ENCODE measurements at places on chromosomes 5 and 9. TPM values are rescaled to one million over a fixed set of nuclear protein-coding genes. Genes with fewer than 3 reads are reported as not detected.

DNA sequence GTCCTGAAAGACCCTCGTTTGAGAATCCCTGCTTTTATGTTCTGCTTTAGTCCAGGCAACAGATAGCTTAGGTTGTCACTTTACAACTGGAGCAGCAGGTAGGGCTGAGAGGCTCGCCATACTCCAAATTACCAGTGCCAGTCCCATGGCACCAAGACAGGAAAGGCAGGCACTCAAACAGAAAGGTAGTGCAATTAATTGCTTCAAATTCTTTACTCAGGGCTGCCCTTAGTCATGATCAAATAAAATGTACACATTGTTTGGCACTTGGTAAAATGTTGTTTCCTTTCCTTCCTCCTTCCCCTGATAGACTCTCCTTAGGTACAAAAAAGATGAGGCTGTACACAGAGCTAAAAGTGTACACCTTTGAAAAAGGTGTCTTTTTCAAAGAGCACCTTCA lies 115.8 kb upstream of the CCDC152 start:
- H3K4me1 ChIP-seq, result no peaks in the 10 kb centered on the region
- H3K27ac ChIP-seq, result no peak overlapping the region
- no peak for DNase-seq

The PCDHGA8 gene
- not detected for total RNA-seq

GRCh38 chr9:123470121-123470782 lies 114.3 kb downstream of the CRB2 start:
- no peaks in the 10 kb centered on the region for H3K27me3 ChIP-seq
- DNase-seq, result no peak
- no peaks in the 10 kb centered on the region for H3K36me3 ChIP-seq
- no peaks in the 10 kb centered on the region for H3K4me1 ChIP-seq

- H3K4me1 ChIP-seq, result peaks cover 19% of the 10 kb centered on the region
- H3K27ac ChIP-seq, result peak overlapping the region; percentile 74
- no peaks in the 10 kb centered on the region for H3K27me3 ChIP-seq
- no peak for DNase-seq
Measured at GRCh38 chr5:60699288-60699608, 718 bp downstream of the DEPDC1B start.

GRCh38 chr9:16869882-16870595 lies 431 bp downstream of the BNC2 start:
- no peaks in the 10 kb centered on the region for H3K36me3 ChIP-seq
- no peak overlapping the region for H3K4me3 ChIP-seq
- no peaks in the 10 kb centered on the region for H3K4me1 ChIP-seq

DNA sequence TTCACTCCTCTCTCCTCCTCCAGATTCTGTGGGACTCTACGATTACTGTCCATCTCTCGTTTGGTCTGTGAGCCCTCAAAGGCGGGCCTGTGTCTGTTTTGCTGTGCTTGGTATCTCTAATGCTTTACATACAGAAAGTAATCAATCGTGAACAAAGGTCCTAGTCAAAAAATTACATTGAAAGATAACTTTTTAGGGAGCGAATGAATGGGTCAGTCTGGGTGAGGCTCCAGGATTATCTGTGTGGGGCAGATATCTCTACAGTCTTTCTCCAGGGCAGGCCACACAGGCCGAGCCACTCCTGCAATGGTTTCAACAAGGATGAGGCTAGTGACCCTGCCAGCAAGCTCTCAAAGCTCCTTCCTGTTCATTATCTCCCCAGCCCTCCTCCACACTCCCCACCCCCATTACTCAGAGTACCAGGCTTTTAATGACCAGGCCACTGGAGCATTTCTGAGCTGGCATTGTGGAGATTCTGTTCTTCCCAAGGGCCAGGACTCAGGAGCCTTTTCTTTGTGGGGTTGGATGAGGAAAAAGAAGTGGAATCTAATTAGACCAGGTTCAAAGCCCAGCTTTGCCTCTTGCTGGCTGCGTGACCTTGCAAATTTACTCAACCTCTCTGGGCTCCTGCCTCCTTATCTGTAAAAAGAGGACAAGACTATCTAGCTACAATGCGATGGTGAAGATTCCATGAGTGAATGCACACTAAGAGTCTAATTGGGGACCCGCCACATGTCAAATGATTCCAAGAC lies 10.2 kb downstream of the CORO2A start:
- H3K4me1 ChIP-seq, result no peaks in the 10 kb centered on the region
- H3K4me3 ChIP-seq, result no peak overlapping the region
- no peaks in the 10 kb centered on the region for H3K36me3 ChIP-seq
- no peaks in the 10 kb centered on the region for H3K27me3 ChIP-seq
- peak overlapping the region; percentile 47 for H3K27ac ChIP-seq

- H3K4me1 ChIP-seq, result no peaks in the 10 kb centered on the region
- H3K36me3 ChIP-seq, result no peaks in the 10 kb centered on the region
- H3K27me3 ChIP-seq, result no peaks in the 10 kb centered on the region
- no peak overlapping the region for H3K4me3 ChIP-seq
- H3K27ac ChIP-seq, result no peak overlapping the region
Measured at GRCh38 chr9:70556771-70557170, 142.3 kb upstream of the KLF9 start.

The NR2F1 gene
- total RNA-seq, result not detected

The MIER3 gene
- total RNA-seq, result 23.6 TPM

GRCh38 chr9:19026375-19026774 lies 6.6 kb downstream of the SAXO1 start:
- no peaks in the 10 kb centered on the region for H3K4me1 ChIP-seq
- no peak overlapping the region for H3K27ac ChIP-seq
- DNase-seq, result no peak
- H3K27me3 ChIP-seq, result peaks cover 6% of the 10 kb centered on the region

The CXCL14 gene
- total RNA-seq, result not detected

DNA sequence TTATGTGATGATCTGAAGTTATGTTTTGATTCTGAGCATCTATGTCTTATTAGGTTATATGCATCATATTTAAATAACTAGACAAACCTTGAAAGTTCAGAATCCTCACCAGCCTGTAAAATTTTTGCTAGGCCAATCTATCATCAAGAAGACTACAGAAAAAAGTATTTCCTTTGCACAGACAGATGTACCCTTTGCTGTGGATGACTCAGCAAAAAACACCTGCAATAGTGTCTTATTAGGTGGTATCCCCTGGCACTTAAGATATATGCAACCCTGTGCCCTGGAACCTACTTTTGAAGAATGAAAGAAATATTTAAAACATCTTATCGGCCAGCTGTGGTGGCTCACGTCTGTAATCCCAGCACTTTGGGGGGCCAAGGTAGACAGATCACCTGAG lies 130.6 kb downstream of the SLF1 start:
- DNase-seq, result no peak
- H3K27ac ChIP-seq, result no peak overlapping the region
- H3K36me3 ChIP-seq, result no peaks in the 10 kb centered on the region
- H3K27me3 ChIP-seq, result no peaks in the 10 kb centered on the region

The QRFP gene
- not detected for total RNA-seq

The MYOZ3 gene
- total RNA-seq, result not detected

- no peak overlapping the region for H3K4me3 ChIP-seq
- H3K36me3 ChIP-seq, result no peaks in the 10 kb centered on the region
- DNase-seq, result no peak
- no peaks in the 10 kb centered on the region for H3K4me1 ChIP-seq
Measured at GRCh38 chr5:88746438-88746882, 136.5 kb downstream of the MEF2C start.

The POU5F2 gene
- total RNA-seq, result 0.28 TPM

DNA sequence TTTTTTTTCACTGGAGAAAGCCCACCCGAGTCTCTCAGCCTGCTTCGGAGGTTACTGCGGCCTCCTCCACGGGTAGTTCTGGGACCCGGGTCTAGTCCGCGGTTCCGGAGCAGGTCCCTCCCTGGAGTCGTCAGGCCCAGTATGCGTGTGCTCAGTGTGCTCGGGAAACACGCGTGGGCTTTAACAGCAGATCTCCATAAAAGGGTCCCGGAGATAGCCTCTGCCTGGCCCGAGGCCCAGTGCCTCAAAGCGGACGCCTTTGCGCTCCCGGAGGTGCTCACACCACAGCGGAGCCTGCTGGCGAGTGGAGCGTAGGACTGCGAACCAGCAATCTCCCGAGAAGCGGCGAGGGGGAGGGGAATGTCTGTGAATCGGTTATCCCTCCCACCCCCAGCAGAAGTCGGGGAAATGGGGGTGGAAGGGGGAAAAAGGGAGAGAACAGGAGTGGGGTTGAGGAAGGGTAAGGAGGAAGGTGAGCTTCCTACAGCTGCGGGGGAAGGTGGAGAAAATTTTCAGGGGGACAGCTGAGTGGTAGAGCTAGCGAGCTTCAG lies 28.7 kb downstream of the CDKN2A start:
- H3K36me3 ChIP-seq, result no peaks in the 10 kb centered on the region
- H3K27ac ChIP-seq, result no peak overlapping the region
- peak; percentile 53 for DNase-seq
- peak overlapping the region; percentile 40 for H3K4me3 ChIP-seq

- H3K27me3 ChIP-seq, result no peaks in the 10 kb centered on the region
- H3K27ac ChIP-seq, result no peak within 1 kb of the TSS
- no peaks in the 10 kb centered on the region for H3K36me3 ChIP-seq
- H3K4me3 ChIP-seq, result no peak within 1 kb of the TSS
- no peak for DNase-seq
Measured at GRCh38 chr5:128965011-128965637, at the start of gene SLC27A6. Gene SLC27A6 (plus strand): TSS chr5:128965488. CDS start chr5:128966138, 650 bp downstream.

DNA sequence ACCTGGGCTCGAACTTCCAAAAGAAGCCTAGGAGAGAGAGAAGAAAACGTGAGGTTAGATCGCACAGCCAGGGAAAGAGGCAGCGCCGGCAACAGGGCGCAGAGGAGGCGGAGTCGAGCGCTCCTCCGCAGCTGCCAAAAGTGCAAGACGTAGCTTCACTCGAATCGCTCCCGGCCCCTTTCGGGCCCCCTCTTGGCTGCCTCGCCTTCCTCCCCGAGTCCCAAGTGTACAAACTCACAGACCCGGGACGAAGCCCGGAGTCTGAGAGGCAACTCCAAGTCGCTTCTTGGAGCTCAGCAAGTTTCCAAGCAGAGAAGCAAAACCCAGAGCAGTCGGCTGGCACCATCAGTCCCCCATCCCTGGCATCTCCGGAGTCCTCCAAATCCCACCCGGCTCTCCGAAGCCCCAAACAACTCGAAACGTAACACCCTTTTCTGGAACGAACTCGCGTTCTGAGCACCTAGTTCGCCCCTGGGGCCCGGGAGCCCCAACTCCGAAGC lies 1.2 kb downstream of the MIER3 start:
- H3K27me3 ChIP-seq, result peaks cover 17% of the 10 kb centered on the region
- DNase-seq, result peak; percentile 38
- peak overlapping the region; percentile 28 for H3K27ac ChIP-seq
- peak overlapping the region; percentile 74 for H3K4me3 ChIP-seq
- peaks cover 16% of the 10 kb centered on the region for H3K4me1 ChIP-seq

The LSM11 gene
- total RNA-seq, result 7.9 TPM

The SPINK4 gene
- not detected for total RNA-seq

The MROH2B gene
- total RNA-seq, result not detected

GRCh38 chr9:86642721-86643120 lies 288.5 kb upstream of the TUT7 start:
- H3K4me1 ChIP-seq, result no peaks in the 10 kb centered on the region
- no peaks in the 10 kb centered on the region for H3K36me3 ChIP-seq

The IFNA13 gene
- total RNA-seq, result not detected
